ENCODE measurements at places on chromosomes 7 and 10.
A peak's percentile ranks its signal among the peaks of the same experiment; 100 is the strongest.

DNA sequence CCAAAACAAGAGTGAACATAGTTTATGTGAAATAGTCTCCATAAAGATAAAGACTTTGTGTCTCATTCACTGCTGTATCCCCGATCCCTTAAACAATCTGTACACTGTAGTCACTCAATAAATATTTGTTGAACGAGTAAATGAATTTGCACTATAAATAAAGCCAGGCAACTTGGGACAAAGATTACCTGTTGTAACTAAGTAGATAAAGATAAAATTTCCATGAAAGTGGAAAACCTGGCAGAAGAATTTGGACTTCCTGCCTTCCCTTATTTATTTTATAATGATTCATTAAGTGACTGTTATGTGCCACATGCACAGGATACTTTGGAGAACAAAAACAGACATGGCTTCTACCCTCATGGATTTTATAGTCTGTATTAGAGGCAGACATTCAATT lies 277.7 kb upstream of the KAT6B start:
- DNase-seq = no peak

DNA sequence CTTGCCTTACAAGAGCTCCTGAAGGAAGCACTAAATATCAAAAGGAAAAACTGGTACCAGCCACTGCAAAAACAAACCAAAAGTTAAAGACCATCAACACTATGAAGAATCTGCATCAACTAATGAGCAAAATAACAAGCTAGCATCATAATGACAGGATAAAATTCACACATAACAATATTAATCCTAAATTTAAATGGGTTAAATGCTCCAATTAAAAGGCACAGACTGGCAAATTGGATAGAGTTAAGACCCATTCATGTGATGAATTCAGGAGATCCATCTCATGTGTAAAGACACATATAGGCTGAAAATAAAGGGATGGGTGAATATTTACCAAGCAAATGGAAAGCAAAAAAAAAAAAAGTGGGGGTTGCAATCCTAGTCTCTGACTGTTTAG lies 29.6 kb downstream of the COG5 start:
- no peak for DNase-seq

DNA sequence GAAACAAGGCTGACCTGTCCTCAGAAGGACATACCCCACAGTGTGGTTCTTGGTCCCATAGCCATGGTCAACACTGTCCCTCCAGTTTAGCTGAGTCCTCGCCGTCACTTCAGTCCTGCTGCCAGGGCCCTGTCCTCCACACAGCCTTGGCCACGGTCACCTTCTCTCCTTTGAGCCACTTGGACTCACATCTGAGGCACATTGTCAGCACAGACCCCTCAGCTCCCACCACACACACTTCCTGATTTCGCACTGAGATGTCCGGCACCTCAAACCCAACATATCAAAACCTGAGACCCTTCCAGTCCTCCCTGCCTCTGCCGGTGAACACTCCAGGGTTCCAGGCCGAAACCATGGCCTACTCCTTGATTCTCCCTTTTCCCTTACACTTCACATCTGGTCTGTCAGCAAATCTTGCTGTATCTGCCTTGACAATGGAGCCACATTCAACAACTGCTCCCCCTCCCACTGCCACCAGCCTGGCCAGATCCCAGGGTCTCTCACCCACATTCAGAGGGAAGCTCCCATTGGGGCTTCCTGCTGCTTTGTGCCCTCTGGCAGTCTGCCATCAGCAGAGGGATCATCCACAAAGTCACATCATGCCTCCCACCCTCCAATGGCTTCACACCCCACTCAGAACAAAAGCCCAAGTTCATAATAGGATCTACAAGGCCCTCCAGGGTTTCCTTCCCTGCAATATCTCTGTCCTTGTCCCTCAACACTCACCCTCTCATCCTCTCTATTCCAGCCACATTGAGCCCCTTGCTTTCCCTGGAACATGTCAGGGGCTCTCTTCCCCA lies 219.6 kb upstream of the SHH start:
- no peak for DNase-seq

DNA sequence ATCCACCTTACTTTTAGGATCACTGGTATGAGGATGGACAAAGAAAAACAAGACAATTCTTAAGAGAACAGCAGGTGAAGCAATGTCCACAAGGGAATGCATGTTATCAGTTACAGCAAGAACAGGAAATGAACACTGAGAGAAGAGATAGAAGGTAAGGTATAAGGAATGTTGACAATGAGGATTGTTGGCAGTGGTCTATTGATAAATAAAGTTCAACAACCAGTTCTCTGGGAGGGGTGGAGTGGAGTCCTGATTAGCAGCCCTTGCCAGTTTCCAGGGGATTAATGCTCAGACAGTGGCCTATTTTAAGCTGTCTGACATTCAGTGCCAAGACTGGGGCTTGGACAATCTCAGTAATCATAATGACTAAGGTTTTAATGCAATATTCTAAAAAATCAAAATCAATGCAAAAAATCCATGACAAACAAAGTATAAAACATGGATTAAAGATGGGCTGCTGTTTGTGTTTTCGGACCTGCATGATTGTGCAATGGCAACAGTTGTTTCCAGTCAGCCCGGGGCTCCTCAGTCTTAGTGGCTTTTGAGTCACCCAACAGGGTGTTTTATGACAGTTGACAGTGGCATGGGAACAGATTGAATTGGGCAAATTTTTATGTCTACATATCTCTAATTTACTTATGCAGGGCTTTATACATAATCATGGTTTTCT lies 13.8 kb upstream of the AKR1B1 start:
- no peak for DNase-seq

DNA sequence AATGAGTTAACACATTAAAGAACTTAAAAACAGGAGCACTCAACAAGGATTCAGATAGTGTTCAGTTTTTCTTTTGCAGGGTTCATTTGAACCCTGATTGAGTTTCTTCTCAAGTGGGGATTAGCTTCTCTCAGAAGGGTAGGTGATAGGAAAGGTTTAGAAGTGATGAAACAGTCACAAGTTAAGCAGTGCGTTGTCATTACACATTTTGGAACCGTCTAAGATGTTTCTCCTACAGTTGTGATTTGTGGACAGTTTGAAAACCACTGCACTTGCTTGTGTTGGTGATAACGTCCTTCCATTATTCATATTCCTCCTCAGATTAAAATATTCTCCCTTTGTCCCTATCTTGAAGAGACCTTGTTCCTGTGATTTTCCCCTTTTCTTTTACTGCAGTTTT lies 2.7 kb downstream of the STMP1 start:
- no peak for DNase-seq

- DNase-seq = peak; percentile 3
Measured at GRCh38 chr10:97013568-97013967, 172.2 kb downstream of the SLIT1 start.

DNA sequence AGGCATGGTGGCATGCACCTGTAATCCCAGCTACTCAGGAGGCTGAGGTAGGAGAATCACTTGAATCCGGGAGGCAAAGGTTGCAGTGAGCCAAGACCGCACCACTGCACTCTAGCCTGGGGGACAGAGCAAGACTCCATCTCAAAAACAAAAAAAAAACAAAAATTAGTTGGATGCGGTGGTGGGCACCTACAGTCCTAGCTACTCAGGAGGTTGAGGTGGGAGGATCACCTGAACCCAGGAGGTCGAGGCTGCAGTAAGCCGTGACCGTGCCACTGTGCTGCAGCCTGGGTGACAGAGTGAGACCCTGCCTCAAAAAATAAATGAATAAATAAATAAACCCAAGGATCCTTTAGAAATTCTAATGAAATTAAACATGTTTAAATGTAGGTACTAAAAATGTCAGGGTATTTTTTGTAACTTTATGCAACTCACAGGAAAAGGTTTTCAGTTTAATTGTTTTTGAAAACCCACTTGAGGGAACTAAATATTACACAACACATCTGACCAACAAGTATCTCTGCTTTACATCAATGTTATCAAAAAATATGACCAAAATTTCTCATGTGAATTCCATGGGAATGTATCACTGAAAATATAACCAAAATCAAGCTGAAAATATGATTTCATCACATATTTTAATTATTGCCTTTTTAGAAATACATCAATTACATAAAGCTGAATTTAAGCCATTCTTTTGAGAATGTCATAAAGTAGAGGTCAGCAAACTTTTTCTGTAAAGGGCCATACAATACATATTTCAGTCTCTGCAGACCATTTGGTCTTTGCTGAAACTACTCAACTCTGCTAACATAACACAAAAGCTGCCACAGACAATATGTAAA lies 23.9 kb downstream of the UPF2 start:
- DNase-seq = no peak

DNA sequence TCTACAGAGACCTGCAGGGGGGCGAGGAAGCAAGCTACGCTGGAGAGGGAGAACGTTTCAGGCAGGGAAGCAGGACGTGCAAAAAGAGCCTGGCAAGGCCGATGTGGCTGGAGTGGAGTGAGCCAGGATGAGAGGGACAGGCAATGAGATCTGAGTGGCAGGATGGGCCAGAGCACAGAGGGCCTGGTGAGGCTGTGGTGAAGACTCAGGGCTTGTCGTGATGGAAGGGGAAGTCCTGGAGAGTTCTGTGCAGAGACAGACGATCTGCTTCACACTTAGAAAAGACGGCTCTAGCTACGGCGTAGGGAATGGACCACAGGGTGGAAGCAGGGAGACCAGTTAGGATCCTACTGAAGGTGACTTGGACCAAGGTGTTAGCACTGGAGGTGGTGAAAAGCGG lies 87.0 kb downstream of the SH3PXD2A start:
- DNase-seq = no peak

- no peak for DNase-seq
Measured at GRCh38 chr10:24208661-24209431, at the start of gene KIAA1217. TSS of gene KIAA1217 (plus strand) at chr10:24209138. CDS start at chr10:24209194, 56 bp downstream.

- no peak for DNase-seq
Measured at GRCh38 chr10:87519582-87519981, 14.9 kb downstream of the MINPP1 start.

GRCh38 chr7:130921391-130922180 lies 187.6 kb upstream of the KLF14 start:
- no peak for DNase-seq

DNA sequence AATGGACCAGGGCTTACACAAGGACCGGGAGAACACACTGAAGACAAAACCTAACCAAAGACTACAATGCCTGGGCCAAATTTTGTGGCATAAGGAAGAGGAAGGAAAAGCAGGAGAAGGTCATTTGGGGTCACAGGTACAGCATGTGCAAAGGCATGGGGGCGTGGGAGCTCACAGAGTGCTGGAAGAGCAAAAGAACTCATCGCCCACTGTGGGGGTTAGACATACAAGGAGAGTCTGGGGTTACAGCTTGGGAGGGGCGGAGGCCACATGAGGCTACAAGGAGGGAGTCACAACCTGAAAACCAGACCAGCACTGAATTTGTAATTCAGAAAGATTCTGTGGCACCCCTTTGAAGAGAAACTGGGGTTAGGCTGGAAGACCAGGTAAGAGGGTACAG lies 9.7 kb downstream of the PUS7 start:
- DNase-seq = no peak

- no peak for DNase-seq
Measured at GRCh38 chr7:139902436-139903102, 73.5 kb downstream of the TBXAS1 start.

DNA sequence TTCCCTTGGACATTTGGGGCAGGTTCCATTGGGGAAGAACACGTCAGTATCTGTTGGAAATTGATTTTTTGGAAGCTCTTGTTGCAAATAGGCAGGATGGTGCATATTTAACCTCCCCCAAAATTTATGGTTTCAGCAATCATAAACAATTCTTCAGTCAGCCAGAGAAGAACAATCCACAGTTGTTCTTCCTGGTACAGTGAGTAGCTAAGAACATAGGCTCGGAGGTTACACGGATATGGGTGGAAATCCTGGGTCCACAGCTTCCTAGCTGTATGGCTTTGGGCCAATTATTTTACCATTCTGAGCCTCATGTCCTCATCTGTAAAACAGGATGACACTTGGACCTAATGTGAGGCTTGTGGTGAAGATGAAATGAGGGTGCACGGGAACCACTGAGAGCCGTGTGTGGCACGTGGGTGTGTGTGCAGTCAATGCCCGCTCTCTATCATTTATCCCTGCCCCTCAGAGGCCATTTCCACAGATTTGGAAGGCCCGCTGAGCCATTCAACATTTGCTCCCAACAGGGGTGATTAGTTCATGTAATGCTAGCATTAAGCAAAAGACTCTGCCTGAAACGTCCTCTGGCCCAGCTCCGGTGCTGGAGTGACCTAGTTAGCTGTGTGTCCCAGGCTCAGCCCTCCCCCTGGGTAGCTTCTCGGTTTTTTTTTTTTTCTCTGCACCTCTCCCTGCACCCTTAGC lies 9.7 kb downstream of the CAMK1D start:
- DNase-seq = no peak

- DNase-seq = no peak
Measured at GRCh38 chr10:79628083-79628482, 17.3 kb downstream of the SFTPA1 start.

DNA sequence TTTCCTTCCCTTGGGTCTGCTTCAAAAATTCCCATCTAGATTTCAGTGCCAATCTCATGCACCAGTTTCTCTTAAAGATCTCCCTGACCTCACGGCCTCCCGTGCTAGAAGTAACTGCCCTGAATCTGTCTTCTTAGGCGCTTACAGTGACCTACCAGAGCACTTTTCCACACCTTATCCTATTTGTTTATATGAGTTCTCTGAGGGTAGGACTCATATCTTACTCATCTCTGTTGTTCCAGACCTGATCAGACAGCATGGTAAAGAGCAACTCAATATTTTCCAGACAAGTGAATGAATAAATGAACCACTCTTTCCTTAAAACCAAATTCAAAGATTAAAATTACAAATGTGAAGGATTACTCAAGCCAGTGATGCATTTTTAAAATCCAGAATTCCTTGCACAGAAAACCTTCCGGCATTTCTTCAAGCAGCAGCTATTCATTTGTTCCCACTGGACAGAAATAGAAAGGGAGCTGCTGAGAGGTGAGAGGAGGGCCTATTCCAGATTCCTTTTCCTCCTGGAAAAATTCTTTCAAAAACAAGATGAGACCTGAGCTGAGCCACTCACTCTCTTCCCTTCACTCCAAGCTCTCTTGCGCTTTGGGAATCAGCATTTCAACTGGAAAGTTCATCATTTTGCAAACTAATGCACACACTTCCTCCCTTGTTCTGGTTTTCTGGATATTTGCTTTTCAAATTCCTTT lies 94.6 kb downstream of the ELMO1 start:
- DNase-seq = no peak

GRCh38 chr7:83849131-83849530 lies 200.2 kb upstream of the SEMA3E start:
- DNase-seq = no peak

DNA sequence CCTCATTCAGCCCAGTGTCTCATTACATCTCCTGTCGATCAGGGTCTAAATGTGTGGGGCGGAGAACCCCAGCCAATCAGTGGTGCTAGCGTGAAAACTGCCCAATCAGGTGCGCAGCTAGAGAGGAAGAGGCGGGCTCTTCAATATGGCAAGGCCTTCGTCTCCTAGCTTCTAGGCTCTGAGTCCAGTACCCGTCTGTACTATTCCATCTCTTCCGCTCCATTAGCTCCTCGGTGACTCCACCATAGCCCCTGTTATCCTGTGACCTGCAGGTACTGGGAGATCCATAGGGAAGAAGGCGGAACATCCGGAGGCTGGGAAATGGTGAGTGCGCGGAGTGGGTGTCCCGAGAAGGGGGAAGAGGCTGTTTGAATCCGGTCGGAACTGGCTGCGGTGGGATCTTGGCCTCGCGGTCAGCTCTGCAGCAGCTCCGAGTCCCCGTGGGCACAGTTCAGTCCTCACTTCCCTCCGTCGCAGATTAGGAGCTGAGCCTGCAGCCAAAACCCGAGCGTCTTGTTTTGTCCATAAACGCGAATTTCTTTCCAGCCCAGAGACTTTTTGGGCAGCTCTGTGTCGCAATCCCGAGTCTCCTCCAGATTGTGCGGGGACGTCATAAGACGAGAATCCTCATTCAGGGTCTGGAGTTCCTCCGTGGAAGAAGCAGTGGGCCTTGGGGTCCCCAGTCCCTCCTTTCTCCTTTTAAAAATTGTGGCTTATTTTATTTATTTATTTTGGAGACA lies at the start of gene ZNF727:
TSS of gene ZNF727 (plus strand) at position 134 of the 740 bp plus-strand sequence. CDS start at position 322, 188 bp downstream.
- DNase-seq = no peak

Data from activated naive CD4-positive, alpha-beta T cell treated with anti-CD3 and anti-CD28 coated beads, Interleukin-2, amount 10 ng/mL, durations not matched to agents 7 days and 5 days (primary cell).